ENCODE measurements at places on chromosomes 13 and 19. TPM values are rescaled to one million over a fixed set of nuclear protein-coding genes. Genes with fewer than 3 reads are reported as not detected.

DNA sequence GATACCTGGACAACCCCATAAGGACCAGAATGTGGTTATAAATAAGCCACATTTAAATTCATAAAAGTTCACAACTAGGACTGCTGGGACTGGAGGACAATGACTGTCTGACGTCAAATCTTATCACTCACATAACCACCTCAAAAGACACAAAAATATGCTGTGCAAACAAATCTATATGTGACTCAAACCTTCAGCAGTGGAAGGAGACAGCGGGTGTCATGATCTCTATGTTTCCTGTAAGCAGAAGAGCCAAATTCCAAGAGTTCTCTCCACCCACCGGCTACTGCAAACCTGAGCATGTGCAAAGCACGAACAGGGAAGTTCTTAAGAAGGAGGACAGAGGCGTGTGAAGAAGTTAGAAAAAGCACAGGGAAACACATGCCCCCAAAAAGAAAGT lies 113.2 kb downstream of the MYCBP2 start:
- DNase-seq, result no peak
- no peaks in the 10 kb centered on the region for H3K27me3 ChIP-seq
- no peak overlapping the region for H3K27ac ChIP-seq
- no peak overlapping the region for H3K4me3 ChIP-seq
- H3K4me1 ChIP-seq, result peaks cover 4% of the 10 kb centered on the region
- H3K36me3 ChIP-seq, result peaks cover 43% of the 10 kb centered on the region

DNA sequence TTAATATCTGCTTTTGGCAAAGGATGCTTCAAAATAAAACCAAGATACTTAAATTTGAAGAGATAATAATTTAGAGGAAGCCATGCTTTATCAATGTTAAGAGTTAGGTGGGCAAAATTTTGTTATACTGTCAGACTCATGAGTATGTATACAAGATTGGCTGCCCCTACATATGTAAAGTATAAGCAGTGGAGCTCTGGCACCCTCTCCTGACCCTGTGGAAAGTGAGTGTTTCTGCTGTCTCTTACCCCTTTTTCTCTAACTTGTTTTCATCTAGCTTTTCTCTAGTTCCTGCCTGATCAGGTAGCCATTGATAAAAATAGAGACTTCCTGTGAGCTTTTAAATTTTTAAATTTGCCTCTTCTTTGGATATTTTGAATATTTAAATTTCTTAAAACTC lies 710.9 kb upstream of the SPRY2 start:
- no peaks in the 10 kb centered on the region for H3K27me3 ChIP-seq
- H3K4me1 ChIP-seq, result no peaks in the 10 kb centered on the region
- H3K4me3 ChIP-seq, result no peak overlapping the region
- no peak overlapping the region for H3K27ac ChIP-seq

- H3K27ac ChIP-seq, result peak overlapping the region; percentile 14
- no peak for DNase-seq
- H3K36me3 ChIP-seq, result no peaks in the 10 kb centered on the region
- no peaks in the 10 kb centered on the region for H3K27me3 ChIP-seq
These were observed 4.3 kb downstream of the DOT1L start for GRCh38 chr19:2167896-2168618.

DNA sequence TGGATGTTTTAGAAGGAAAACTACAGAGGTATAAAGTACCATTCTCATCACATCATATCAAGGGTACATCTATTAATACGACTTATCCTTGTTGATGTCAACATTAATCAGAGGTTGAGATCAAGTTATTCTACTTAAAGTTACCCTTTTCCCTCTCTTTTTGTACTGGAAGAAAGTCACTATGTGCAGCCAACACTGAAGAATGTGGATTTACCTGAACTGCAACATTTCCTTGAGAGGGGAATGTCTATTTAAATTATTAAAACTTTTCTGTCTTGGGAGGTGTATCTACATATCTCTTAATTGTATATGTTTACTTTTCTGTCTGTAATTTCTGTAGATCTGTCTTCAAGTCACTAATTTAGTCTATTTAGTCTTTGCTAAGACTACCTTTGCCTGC lies 2.5 kb upstream of the FBXL3 start:
- no peak overlapping the region for H3K27ac ChIP-seq
- H3K4me1 ChIP-seq, result peaks cover 24% of the 10 kb centered on the region
- H3K4me3 ChIP-seq, result no peak overlapping the region
- DNase-seq, result no peak
- H3K27me3 ChIP-seq, result no peaks in the 10 kb centered on the region
- H3K36me3 ChIP-seq, result no peaks in the 10 kb centered on the region

GRCh38 chr19:2982983-2983350 lies 5.6 kb downstream of the TLE6 start:
- H3K27me3 ChIP-seq, result no peaks in the 10 kb centered on the region
- H3K27ac ChIP-seq, result no peak overlapping the region
- DNase-seq, result no peak
- H3K36me3 ChIP-seq, result no peaks in the 10 kb centered on the region
- no peaks in the 10 kb centered on the region for H3K4me1 ChIP-seq
- no peak overlapping the region for H3K4me3 ChIP-seq

GRCh38 chr19:34475026-34475974 lies 6.3 kb upstream of the WTIP start:
- H3K4me3 ChIP-seq, result no peak overlapping the region
- peaks cover 16% of the 10 kb centered on the region for H3K36me3 ChIP-seq
- DNase-seq, result no peak
- H3K4me1 ChIP-seq, result no peaks in the 10 kb centered on the region

GRCh38 chr13:28541966-28542365 lies 47.0 kb upstream of the FLT1 start:
- H3K4me1 ChIP-seq, result no peaks in the 10 kb centered on the region
- no peaks in the 10 kb centered on the region for H3K36me3 ChIP-seq
- no peak overlapping the region for H3K4me3 ChIP-seq
- H3K27me3 ChIP-seq, result no peaks in the 10 kb centered on the region

- DNase-seq, result peak; percentile 48
- H3K27me3 ChIP-seq, result no peaks in the 10 kb centered on the region
- H3K36me3 ChIP-seq, result no peaks in the 10 kb centered on the region
- no peak overlapping the region for H3K4me3 ChIP-seq
- peaks cover 42% of the 10 kb centered on the region for H3K4me1 ChIP-seq
These were observed 299.0 kb downstream of the KLF12 start for GRCh38 chr13:73835138-73835721.

DNA sequence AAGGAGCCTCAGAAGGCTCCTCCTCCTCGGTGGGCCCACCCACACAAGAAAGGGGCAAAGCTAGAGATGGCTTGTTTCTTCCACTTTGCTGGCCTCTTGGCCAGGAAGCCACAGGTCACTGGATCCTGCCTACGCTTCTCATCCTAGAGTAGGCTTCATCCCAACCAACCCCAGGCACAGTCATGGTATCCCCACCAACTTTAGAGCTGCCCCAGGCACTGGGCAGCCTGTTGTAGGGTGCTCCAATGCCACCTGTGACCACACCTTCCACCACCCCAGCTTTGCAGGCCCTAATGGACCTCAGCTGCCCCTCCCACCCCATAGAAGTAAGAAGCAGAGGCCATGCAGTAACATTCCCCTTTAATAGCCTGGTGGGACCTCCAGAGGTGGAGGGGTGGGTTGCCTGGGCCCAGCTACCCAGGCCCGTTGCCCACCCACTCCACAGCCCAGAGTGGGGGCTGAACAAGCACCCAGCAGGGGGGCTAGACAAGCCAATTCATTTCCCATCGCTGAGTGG lies 522 bp upstream of the CHMP2A start:
- peaks cover 54% of the 10 kb centered on the region for H3K4me1 ChIP-seq
- peaks cover 43% of the 10 kb centered on the region for H3K36me3 ChIP-seq
- no peaks in the 10 kb centered on the region for H3K27me3 ChIP-seq
- DNase-seq, result no peak
- peak overlapping the region; percentile 100 for H3K4me3 ChIP-seq
- H3K27ac ChIP-seq, result peak overlapping the region; percentile 99

- H3K27me3 ChIP-seq, result no peaks in the 10 kb centered on the region
- DNase-seq, result no peak
- no peaks in the 10 kb centered on the region for H3K4me1 ChIP-seq
- no peak overlapping the region for H3K4me3 ChIP-seq
- H3K27ac ChIP-seq, result no peak overlapping the region
These were observed 240.0 kb upstream of the SERP2 start for GRCh38 chr13:44133626-44134025.

DNA sequence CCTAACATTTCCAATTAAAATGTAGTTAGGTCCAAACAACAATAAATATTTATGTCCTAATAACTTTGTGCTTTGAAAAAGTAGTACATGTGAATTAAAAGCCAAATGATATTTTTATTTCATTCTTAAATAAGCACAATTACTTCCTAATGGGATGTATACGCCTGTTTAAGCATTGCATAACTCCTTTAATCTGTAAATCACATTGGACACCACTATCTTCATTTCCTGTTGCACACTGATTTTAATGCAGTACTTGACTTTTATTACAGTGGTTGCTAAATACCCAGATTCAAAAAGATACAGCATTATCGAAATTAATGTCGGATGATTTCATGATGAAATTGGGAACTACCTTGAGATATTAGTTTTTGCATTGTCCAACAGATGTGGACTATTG lies 70.9 kb downstream of the TNFSF11 start:
- H3K27ac ChIP-seq, result no peak overlapping the region
- H3K27me3 ChIP-seq, result no peaks in the 10 kb centered on the region
- no peaks in the 10 kb centered on the region for H3K36me3 ChIP-seq
- no peak for DNase-seq
- no peaks in the 10 kb centered on the region for H3K4me1 ChIP-seq
- no peak overlapping the region for H3K4me3 ChIP-seq

GRCh38 chr19:40519352-40520322 lies 52.8 kb downstream of the SPTBN4 start:
- no peaks in the 10 kb centered on the region for H3K36me3 ChIP-seq
- no peak overlapping the region for H3K27ac ChIP-seq
- no peak overlapping the region for H3K4me3 ChIP-seq
- no peaks in the 10 kb centered on the region for H3K27me3 ChIP-seq
- H3K4me1 ChIP-seq, result no peaks in the 10 kb centered on the region

GRCh38 chr19:4380254-4380727 lies 20.1 kb downstream of the SH3GL1 start:
- H3K4me1 ChIP-seq, result peaks cover 61% of the 10 kb centered on the region
- peaks cover 8% of the 10 kb centered on the region for H3K36me3 ChIP-seq
- DNase-seq, result peak; percentile 61
- H3K27ac ChIP-seq, result peak overlapping the region; percentile 78
- peak overlapping the region; percentile 66 for H3K4me3 ChIP-seq

GRCh38 chr13:82076496-82076895 lies 1735.6 kb upstream of the SPRY2 start:
- no peaks in the 10 kb centered on the region for H3K27me3 ChIP-seq
- no peak for DNase-seq
- no peak overlapping the region for H3K4me3 ChIP-seq

DNA sequence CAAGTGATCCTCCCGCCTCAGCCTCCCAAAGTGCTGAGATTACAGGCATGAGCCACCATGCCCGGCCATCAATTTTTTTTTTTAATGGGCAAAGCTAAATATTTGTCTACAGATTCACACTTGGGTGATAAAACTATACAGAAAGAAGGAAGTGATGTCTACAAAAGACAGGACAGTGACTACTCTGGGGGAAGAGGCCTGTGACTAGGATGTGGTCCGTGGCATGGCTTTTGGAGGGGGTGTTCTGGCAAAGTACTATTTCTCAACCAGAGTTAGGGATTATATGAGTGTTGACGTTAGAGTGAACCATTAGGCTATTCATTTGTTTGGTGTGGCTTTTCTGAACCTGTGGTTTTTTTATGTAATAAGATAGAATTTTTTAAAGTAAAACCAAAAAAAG lies 42.7 kb downstream of the INSR start:
- no peaks in the 10 kb centered on the region for H3K4me1 ChIP-seq
- H3K4me3 ChIP-seq, result no peak overlapping the region
- DNase-seq, result no peak
- H3K27ac ChIP-seq, result no peak overlapping the region
- H3K36me3 ChIP-seq, result no peaks in the 10 kb centered on the region

GRCh38 chr13:25971047-25971446 lies 80.8 kb downstream of the SHISA2 start:
- no peak for DNase-seq
- H3K27ac ChIP-seq, result peak overlapping the region; percentile 14
- no peaks in the 10 kb centered on the region for H3K27me3 ChIP-seq
- H3K36me3 ChIP-seq, result no peaks in the 10 kb centered on the region

DNA sequence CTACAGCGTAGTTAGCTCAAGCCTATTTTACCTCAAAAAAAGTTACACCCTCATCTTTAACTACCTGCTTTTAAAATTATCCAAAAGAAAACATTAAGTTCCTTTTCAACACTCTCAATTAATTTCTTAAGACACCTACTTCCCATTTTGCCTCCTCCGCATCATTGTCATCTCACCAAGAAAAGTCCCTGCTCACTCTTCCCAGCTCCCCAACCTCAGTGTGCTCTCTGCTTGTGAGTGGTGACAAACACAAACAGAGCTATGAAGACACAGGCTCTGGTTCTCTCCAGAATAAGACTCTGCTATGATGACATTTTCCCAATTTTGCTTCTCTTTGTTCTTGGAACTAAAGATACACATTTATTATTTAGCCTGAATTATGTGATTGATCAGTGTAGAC lies 385.1 kb upstream of the HTR2A start:
- no peaks in the 10 kb centered on the region for H3K36me3 ChIP-seq
- H3K4me1 ChIP-seq, result no peaks in the 10 kb centered on the region
- no peaks in the 10 kb centered on the region for H3K27me3 ChIP-seq
- no peak overlapping the region for H3K4me3 ChIP-seq

DNA sequence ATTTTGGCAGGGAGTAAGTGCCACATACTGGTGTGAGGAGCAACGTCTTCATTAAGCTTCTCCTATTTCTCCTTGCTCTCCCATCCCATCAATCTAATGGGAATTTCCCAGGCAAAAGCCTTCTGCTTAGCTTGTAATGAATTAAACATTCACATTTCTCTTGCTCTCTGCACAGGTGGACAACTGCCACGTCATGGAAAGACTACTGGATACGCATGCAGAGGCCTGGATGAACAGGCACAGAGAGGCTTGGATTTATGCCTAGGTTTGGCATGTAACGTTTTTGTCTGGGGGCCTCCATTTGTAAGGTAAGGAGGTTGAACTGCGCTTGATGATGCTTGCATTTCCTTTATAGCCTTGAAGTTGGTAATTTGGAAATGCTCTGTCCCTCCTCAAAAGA lies 374.8 kb downstream of the KLF12 start:
- no peaks in the 10 kb centered on the region for H3K27me3 ChIP-seq
- no peak for DNase-seq
- H3K36me3 ChIP-seq, result no peaks in the 10 kb centered on the region
- peaks cover 76% of the 10 kb centered on the region for H3K4me1 ChIP-seq
- H3K4me3 ChIP-seq, result no peak overlapping the region

DNA sequence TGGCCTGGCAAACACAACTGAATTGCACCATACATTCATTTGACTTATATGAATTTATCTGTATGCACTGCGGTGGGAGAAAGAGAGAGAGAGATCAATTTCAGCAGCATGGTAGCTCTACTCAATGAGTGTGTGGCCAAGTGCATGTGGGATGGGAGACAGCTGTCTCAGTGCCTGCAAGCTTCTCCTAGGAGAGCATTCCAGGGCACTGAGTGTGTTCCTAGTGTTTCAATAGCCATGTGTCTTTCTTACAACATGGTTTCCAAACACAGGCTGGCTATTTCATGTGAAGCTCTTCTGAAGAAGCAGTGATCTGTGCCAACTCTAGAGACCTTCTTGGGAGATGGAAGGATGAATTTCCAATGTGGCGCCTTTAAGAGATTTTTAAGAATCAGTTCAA lies 43.5 kb downstream of the NEK5 start:
- no peaks in the 10 kb centered on the region for H3K27me3 ChIP-seq
- no peak overlapping the region for H3K4me3 ChIP-seq
- H3K36me3 ChIP-seq, result no peaks in the 10 kb centered on the region
- DNase-seq, result no peak
- no peak overlapping the region for H3K27ac ChIP-seq

GRCh38 chr19:52101866-52102562 lies 6.4 kb upstream of the ZNF841 start:
- no peaks in the 10 kb centered on the region for H3K27me3 ChIP-seq
- H3K36me3 ChIP-seq, result no peaks in the 10 kb centered on the region
- no peak overlapping the region for H3K27ac ChIP-seq
- DNase-seq, result no peak

The SLC7A9 gene
- 0.86 TPM for total RNA-seq

The EXOSC5 gene
- total RNA-seq, result 18.2 TPM

The PRSS57 gene
- total RNA-seq, result not detected

The LCP1 gene
- 497 TPM for total RNA-seq

The ZNF835 gene
- 3.8 TPM for total RNA-seq
